ENCODE measurements at places on chromosomes 12 and 14.

GRCh38 chr14:42804141-42804540 lies 1197.5 kb downstream of the LRFN5 start:
- DNase-seq, result no peak

- DNase-seq, result no peak
Measured at GRCh38 chr12:4432878-4433744, 12.5 kb downstream of the FGF6 start.

DNA sequence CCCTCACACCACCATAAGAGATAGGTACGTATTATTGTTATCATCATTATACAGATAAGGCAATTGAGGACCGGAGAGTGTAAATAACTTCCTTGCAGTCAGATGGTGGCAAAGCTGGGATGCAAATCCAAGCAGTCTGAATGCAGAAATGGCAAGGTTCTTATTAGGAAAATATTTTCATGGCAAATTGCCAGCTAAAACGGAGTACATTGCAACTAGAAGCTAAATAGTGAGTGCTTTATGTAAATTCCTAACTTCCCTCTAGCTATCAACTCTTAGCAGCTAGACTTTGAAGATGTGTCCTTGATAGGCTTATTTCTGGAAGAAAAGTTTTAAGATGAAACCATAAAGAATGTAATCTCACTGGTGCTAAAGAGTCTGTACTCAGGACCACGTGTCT lies 323.9 kb upstream of the DIO2 start:
- no peak for DNase-seq

- DNase-seq, result peak; percentile 63
Measured at GRCh38 chr14:103078420-103078749, 5.6 kb upstream of the LBHD2 start.

GRCh38 chr14:36313898-36314297 lies 6.5 kb downstream of the MBIP start:
- DNase-seq, result peak; percentile 3

GRCh38 chr12:121794534-121795033 lies 1.1 kb upstream of the RHOF start:
- DNase-seq, result no peak

GRCh38 chr14:30165255-30165654 lies 237.6 kb upstream of the PRKD1 start:
- DNase-seq, result no peak

GRCh38 chr14:104126753-104127152 lies 11.6 kb upstream of the KIF26A start:
- DNase-seq, result no peak

GRCh38 chr12:65313719-65314317 lies 35.3 kb downstream of the MSRB3 start:
- DNase-seq, result peak; percentile 48

DNA sequence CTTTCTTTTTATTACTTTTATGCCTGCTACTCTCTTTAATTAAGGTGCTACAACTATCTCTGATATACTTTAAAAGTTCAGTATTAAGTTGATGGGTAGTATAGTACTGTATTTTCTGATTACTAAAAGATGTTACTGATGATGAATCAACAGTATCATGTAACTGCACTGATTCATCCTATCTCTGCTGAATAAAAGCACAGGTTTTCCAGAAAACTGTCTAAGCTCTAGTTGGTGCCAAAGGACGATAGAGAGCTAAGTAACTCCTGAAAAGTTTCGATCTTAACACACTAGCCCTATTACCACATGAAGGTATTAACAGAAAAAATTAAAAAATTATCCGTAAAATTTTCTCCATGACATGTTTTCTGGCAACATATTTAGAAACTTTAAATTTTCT lies 2.1 kb downstream of the SCAF11 start:
- DNase-seq, result no peak

DNA sequence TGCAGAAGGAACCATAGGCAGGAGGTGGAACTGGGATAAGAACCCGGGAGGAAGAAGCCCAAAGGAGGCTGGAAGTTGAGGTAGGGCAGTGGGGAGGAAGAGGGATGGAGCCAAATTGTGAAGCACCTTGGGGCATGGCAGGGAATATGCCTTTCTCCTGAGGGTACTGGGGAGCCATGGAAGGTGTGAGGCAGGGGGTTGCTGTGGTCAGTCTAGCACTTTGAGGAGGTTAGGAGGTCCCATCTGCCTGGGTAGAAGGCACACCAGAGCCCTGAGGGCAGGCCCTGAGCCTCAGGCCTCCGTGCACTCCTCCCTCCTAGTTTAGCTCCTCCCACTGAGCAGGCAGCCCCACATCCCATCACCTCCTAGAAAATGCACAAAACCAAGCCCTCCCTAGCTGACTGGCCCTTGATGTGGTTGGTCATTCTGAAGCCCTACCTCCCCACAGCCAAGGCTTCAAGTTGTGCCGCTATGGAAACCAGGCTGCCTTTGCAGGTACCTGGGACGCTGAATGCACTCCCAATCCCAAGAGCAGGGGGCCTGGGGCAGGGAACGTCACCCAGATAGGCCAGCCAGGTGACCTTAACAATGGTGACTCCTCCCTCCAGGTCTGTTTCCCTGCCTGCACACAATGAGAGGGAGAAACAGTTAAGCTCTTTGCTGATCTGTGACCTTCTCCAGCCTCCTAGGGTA lies 15.1 kb downstream of the PHETA1 start:
- no peak for DNase-seq

- no peak for DNase-seq
Measured at GRCh38 chr14:65141523-65141922, 39.2 kb upstream of the MAX start.

GRCh38 chr12:108625228-108625627 lies 8.5 kb downstream of the SELPLG start:
- DNase-seq, result no peak

DNA sequence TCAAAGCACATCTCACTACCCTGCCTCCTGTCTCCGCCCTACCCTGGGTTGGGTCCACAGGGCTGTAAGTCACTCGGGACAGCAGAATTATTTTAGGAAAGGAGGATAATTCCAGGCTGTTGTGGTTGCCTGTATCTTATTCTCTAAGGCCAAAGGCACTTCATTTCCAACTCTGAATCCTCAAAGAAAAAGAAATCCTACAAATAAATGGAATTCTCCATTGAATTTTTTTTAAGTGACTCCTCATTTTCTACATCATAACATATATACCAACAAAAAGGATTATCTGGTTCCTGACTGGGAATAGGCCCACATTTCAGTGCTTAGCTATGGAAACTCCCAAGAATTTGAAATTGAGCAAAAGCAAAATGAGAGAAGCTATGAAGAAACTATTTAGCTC lies 186.4 kb downstream of the ITPR2 start:
- DNase-seq, result no peak

DNA sequence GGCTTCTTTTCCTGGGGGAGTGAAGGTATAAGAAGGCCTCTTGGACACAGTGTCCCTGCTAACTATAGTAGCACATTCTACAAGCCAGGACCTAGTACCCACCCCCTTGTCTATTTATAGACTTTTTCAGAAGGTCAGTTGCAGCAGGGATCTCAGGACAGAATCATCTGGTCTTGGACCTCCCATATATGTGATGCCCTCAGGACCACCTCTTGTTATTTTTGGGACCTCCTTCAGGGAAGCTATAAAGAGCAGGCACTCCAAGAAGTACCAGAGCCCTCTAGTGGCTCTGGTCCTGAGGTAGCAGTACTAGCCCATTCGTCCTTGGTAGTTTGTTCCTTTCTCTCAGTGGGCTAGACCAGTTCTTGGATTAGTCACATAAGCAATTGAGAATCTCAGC lies 4.3 kb downstream of the COQ10A start:
- peak; percentile 31 for DNase-seq

GRCh38 chr14:100898935-100899883 lies 4.3 kb downstream of the RTL1 start:
- DNase-seq, result no peak

GRCh38 chr12:54328595-54329337 lies 3.8 kb downstream of the COPZ1 start:
- DNase-seq, result no peak

- DNase-seq, result no peak
Measured at GRCh38 chr14:69363055-69363454, 35.0 kb downstream of the ERH start.

GRCh38 chr14:98773814-98774213 lies 498.2 kb downstream of the BCL11B start:
- no peak for DNase-seq

GRCh38 chr12:101552277-101552676 lies 42.5 kb upstream of the MYBPC1 start:
- no peak for DNase-seq

GRCh38 chr14:54366736-54367735 lies 29.8 kb upstream of the CDKN3 start:
- DNase-seq, result peak; percentile 57

All from AML-193 (cell line).